Tibial artery (tissue), 4 donors: ENCODE measurements at places on chromosomes 2 and 18.

DNA sequence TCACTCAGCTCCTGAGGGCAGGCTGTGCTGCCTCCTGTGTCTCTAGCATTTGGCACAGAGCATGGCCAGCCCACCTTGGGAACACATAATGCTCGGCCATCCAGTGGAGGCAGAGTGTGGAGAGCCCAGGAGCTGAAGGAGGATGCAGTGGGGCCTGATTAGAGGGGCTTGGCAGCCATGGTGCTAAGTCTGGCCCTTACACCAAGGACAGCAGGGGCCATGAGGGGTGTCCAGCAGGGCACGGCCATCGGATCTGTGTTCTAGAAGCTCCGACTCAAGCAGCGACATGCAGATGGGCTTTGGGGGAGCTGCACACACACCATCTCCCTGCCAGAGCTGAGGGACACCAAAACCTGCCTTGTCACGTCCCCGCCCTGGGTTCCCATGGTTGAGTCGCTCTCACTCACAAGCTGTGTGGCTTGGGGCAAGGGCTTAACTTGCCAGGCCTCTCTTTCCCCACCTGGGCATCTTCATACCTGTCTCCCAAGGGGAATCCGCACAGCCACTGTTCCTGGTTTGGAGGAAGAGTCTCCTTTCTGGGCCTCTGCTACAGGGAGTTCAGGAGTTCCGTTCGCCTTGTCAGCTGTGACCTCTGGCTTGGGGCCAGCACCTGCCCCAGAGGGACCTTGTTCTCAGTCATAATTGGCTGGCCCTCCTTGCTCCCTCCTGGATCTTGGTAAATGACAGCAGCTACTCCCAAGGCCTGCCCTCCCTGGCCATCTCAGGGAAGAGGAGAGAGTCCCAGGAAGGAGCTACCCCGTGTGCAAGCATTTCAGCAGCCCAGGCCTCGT lies 1.3 kb upstream of the TOGARAM2 start:
- DNase-seq, result no peak

DNA sequence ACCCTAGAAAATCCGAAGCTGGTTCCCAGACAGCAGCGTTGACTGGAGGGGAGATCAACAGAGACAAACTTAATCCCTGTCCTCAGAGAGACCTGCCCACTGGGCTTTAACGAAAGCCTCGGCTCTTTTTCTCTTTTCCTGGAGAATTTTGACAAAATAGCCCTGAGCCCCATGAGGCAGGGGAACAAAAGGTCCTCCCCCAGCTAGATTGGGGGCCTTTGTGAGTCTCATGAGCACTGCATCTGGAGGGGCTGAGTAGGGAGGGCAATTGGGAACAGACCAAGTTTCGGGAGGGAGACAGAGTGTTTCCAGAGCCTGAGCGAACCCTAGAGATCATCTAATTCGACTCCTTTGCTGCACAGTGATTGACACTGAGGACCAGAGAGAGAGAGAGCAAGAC lies 123.9 kb upstream of the HAAO start:
- DNase-seq, result no peak

DNA sequence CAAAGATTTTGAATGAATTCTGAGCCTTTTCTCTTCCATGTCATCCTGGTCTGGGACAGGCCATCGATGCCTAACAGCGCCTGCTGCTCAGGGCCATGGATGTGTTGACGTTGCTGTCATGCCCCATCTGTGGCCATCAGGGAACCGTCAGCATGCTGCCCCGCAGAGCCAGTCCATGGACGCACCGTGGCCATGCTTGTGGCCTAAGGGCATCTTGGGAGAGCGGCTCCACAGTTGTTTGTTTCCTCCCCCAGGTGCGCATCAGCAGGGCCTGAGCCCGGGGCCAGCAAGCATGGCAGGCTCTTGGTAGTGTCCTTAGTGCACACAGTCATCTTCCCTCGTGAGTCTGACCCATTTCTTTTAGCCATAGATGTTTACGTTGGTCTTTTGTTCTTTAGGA lies 142.7 kb downstream of the VAPA start:
- DNase-seq, result peak; percentile 13

DNA sequence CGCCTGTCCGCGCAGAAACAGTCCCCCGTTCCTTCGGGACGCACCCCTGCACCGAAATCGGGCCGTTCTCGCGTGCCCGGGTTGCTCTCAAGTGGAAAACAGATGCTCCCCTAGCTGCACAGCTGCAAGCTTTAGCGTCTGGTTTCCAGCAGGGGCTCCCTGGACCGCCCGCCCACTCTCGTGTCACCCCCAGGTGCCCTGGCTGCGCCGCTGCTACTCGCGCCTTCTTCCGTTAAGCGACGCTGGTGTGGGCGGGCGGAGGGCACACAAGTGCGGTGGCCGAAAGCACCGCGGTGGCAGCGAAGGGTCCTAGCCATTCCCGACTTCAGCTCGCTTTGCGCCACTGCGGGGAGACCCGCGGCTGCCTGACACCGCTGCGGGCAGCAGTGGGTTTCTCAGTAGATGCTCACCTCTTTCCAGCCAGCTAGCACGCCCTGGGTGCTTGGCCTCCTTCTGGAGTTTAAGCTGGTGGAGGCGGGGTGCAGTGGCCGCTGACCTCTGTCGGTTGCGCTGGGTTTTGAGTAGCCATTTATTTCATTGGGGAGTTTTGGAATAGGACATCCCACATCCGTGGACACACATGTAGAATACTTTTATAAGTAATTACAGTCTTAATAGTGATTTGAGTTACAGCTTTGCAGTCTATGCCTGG lies 806 bp downstream of the ZNF407 start:
- DNase-seq, result peak; percentile 28

GRCh38 chr2:203973676-203974075 lies 37.1 kb downstream of the ICOS start:
- no peak for DNase-seq

- no peak for DNase-seq
Observed at GRCh38 chr2:54058449-54058848, 57.0 kb upstream of the ACYP2 start.

DNA sequence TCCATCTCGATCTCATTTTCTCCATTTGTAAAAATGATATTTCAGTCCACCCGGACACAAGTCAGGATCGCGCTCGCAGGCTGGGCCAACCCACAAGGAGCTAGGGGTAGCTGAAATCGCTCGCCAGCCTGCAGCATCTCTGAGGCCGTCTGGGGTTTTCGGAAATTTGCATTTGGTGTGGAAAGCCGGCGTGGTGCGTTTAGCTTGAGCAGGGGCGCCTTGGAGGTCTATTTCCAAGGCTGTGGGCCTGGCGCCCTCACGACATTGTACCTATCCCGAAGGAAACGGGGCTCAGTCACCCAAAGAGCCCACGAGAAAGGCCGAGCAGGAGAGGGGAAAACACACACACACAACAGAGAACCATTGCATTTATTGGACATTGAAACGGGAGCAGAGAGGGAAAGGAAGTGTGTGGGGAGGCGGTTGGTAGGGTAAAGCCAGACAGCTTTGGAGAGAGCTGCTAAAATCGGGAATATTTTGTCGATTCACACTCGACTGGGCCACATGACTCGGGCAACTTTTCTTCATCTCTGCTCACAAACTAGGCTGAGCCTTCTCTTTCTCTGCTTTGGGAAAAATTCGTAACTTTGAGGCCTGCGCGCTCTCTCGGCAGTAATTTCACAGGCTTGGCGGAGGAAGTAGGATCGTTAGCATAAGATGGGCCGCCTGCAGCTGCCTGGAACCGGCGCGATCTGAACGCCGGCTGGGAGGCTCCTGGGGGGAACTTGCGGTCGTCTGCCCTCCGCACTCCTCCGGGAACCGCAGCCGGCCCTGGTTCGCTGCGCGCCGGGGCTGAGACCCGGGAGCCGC lies 1.1 kb upstream of the HOXD8 start:
- DNase-seq, result no peak

DNA sequence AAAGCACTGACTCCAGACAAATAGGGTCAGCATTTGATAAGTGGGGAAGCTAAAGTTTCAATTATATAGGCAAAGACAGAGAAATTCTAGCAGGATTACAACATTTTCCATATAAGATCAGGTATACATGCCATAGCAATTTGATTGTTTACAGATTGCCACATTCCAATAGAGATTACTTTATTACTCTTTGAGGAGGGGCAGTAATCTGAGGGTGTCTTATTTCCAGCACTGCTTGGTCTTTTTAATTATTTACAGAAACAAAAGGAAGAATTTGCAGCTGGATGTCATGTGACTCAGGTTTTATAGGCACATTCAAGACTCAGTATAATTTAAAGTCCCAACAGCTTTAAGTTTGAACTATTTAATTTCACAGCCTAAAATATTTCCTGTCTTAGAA lies 42.5 kb upstream of the GPR39 start:
- no peak for DNase-seq

- no peak for DNase-seq
Observed at GRCh38 chr2:71876542-71877451, 270.9 kb downstream of the CYP26B1 start.

GRCh38 chr2:3475771-3476170 lies 43.6 kb downstream of the ADI1 start:
- DNase-seq, result no peak

GRCh38 chr2:71689968-71690834 lies 236.8 kb downstream of the DYSF start:
- no peak for DNase-seq

GRCh38 chr18:9403795-9404564 lies 69.4 kb downstream of the TWSG1 start:
- no peak for DNase-seq

DNA sequence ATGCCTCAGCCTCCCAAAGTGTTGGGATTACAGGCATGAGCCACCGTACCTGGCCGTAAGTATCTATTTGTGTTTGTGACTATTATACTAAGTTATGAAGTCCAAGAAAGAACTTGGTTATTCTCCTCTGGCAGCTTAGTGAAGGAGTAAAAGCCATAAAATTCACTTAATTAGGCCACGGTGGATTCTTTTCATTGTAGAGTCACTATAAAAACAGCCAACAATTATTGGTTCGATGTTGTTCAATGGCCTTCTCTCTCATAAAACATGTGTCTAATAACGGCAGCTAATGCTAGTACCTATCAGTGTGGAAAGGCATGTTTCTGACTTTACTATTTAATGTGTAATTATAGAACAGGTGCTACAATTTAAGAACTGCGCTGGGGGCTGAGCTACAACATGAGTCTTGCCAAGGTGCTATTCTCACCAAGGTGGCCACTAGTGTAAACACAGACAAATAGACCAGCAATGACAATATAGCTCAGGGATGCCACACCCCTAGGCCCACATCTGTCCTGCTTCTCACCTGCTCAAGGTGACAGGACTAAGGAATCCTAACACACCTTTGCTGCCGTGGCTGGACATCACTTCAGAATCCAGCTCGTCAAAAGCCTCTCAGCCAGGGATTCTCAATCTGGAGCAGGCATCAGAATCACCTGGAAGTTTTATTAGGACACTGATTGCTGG lies 17.2 kb downstream of the ATP8B1 start:
- no peak for DNase-seq

DNA sequence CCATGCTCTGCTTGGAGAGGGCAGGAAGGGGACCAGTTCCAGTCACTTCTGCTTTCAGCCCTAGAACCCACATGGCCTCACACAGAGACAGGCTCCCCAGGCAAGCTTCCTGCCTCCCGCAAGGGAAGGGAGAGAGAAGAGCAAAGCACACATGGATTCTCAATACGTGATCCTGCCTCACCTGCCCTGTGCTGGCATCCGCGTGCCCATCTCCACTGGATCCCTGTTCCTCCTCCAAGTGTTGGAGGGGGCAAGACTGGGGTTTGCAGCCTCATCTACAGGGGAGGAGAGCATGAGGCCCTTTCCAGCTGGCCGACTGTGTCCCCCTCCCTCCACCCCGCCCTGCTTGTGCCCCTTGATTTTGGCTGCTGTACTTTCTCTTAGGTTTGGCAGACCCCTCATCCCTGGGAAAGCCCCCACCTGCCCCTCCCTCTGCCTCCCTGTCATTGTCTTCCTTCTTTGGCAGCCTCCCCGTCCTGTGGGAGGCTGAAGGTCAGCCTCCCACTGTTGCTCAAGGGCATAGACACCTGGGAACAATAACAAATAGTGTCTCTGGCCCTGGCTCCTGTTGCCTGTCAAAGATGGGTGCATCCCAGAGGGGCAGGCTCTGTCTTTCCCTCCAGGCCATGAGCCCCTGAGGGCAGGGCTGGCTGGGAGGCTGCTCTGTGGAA lies 22.7 kb downstream of the KCNF1 start:
- no peak for DNase-seq

GRCh38 chr2:139369423-139370409 lies 589.5 kb upstream of the NXPH2 start:
- DNase-seq, result no peak

- no peak for DNase-seq
Observed at GRCh38 chr2:73856214-73856613, 27.5 kb downstream of the STAMBP start.

DNA sequence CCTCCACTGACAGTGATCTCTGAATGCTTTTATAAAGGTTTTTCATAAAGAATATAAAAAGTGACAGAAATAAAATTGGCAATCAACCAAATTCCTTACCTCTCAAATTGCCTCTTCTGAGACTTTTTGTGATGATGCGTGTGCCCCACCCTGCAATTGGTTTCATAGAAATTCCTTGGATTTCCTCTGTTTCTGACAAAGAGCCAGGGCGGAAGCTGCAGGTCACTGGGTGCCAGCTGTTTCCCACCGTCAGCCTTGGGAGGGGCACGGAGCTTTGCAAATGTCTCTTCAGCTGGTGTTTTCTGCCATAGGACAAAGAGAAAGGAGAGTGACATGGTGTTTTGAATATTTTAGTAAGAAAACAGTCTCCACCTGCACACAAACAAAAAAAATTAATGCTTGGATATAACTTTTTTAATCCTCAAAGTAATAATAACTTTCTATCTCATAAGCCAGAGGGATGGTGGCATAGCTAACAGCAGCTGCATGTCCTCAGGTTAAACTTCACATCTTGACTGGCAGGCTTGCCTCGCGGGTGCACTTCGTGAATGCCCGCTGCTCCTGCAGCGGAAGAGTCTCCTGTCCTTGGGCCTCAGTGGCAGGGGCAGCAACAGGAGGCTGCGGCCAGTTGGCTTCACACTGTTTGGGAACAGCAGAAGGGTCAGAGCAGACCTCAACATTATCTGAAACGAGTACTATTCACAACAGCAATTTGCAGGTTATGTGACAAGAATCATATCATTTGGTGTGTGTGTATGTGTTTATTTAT lies 24.7 kb downstream of the AGAP1 start:
- no peak for DNase-seq

GRCh38 chr2:186422226-186422625 lies 63.8 kb upstream of the ZC3H15 start:
- peak; percentile 63 for DNase-seq

- no peak for DNase-seq
Observed at GRCh38 chr18:39523281-39523680, 1957.7 kb upstream of the CELF4 start.

- DNase-seq, result no peak
Observed at GRCh38 chr2:27790796-27791195, 19.3 kb downstream of the MRPL33 start.

DNA sequence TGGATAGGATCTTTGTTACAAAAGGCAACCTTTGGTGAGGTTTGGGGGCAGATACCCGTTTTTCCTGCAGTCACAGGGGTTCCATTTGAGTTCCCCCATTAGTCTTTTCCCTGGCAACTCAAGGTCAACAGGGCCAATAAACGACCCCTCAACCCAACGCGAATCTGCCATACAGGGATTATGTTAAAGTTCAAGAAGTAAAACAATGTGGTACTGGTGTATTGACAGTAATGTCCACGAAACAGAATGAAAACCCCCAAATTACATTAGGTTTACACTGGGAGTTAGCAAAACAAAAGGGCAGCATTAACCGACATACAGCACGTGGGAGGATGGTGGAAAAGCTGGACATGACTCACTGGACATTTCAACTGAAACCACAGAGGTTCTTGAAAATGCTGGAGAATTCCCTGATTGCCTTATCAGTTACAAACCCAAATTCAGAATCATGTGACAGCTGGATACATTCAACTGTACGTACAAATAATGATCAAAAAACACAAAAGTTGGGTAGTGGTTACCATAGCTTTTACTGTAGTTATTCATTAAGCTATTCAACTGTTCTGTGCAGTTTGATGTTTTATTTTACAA lies 4.9 kb upstream of the IMP4 start:
- DNase-seq, result no peak
